ENCODE measurements at places on chromosomes 1 and 21.

DNA sequence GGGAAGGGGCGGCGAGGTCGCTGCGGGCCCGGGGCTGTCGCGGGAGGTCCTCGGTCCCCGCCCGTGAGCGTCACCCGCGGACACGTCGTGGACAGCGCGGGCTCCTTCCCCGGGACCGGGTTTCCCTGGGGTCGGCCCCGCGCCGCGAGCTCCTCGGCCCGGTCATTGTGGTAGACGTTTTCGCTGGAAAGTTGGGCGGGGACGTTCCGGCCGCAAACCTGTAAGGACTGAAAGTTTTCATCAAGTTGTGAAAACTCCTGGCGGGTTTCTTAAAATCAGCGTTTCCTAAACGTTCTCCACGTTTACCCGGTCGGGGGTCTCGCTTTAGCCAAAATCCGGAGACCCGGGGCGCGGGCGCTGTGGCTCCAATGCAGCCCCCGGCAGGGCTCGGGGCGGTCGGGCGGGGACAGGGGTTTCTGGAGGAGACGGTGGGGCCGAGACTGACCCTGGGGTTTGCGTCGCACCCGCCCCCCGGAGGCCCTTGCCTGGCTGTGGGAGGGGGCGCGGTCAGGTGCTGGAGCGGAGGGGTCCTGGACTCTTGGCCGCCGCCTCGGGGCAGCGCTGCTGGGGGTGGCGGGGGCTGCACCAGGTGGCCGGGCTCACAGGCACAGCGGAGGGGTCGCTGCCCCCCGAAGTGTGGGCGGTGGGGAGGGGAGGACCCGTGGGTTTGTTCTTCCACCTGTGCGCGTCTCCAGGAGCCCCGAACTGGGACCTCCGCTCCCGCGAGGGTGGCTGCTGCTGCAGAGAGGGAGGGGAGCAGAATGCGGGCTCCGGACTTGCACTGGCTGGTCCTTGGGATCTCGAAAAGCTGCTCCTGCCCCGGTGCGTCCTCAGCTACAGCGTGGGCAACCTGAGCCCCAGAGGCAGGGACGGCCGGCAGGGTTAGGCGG is 827 bp downstream of the PRKCZ start:
- no peak for DNase-seq

DNA sequence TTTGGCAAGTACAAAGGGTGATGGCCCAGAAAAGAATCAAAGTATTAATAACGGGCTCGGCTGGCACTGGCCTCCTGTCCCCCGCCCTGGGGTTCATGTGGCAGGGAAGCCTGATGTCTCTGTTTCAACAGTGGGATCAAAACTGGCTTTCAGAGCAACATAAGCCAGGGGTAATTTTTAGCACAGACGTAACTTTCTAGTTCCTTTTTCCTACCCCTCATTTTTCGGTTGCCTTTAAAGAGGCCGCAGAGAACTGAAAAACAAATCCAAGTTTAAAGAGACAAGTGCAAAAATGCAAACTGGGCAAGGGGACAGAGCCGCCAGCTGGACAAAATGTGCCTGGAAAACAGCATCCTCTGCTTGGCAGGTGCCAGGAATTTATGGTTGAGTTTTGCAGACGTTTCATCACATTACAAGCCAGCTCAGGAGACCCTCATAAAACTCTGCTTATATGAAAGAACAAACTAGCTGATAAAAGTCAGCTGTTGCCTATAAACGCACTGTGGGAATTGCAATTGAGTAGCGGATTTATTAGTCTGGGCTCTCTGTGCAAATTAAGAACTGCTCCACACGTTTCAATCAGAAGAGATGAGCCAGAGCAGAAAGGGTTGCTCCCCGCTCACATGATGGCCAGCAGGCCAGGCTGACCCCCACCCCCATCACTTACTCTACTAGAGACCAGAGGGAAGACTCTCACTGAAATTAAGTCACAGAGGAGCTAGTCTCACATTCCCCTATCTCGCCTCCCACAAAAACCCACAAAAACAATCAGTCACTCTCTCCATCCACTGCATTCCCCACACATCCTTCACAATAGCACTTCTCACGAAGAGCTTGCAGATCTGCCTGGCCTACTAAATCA is 15.8 kb upstream of the CDCA8 start:
- DNase-seq = no peak

DNA sequence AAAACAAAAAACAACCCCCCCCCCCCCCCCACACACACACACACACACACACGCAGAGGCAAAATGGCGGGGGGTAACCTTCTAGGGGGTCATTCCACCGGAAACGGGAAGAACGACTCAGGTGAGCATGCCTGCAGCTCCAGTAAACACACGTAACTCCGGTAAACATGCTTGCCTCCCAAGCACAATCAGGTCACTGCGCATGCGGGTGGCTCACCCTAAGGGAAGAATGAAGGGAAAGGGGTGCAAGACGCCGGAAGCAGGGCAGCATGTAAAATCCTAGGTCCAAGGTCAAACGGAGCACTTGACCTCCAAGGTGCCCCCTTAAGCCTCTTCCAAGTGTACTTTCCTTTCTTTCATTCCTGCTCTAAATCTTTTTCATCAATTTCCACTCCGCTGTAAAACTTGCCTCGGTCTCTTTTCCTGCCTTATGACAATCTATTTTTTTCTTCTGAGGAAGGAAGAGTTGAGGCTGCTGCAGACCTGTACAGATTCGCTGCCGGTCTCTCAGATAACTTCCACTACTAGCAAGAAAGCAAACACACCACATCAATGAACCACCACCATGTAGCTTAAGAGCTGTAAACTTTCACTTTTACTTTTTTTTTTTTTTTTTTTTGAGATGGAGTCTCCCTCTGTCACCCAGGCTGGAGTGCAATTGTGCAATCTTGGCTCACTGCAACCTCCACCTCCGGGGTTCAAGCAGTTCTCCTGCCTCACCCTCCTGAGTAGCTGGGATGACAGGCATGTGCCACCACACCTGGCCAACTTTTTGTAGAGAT is 21.0 kb upstream of the CBR3 start:
- peak; percentile 19 for DNase-seq

- no peak for DNase-seq
These were observed 21.3 kb downstream of the A3GALT2 start for GRCh38 chr1:33299461-33300155.

DNA sequence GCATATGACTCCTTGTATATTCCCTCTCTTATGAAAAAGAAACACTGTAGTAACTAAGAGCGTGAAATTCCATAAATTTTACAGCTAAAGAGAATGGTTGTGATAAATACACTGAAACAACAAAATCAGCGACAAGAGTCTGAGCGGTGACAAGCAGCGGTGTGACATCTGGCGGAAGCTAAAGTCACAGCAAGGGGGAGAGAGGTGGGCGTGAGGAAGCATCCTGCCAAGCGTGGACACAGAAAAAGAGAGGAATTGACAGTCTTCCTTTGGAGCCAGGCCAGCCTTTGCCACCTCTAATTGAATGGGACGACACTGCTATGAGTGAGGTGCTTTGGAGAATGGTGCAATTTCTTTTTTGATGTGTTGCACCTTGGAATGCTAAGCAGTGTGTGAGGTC is 25.9 kb downstream of the PSMB2 start:
- DNase-seq = no peak

DNA sequence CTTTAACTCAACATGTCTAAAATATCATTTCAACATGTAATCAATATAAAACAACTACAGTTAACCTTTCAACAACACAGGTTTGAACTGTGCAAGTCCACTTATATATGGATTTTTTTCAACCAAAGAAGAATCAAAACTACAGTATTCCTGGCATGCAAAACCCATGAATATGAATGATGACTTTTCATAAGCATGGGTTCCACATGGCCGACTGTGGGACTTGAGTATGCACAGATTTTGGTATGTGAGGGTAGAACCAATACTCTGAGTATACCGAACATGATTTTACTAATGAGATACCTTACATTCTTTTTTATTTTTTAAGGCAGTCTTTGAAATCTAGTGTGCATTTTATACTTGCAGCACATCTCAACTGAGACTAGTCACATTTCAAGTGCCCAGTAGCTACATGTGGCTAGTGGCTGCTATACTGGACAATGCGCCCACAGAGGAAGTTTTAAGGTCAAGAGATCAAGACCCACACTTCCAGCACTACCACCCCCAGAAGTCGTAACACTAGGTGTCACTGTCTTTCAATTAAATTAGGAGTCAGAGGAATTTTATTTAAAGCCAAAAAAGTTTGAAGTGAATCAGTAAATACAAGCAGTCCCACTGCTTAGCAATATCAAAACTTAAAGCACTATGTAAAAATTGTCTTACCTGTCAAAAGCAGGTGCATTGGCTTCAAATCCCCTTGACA is 40.0 kb downstream of the SYNJ1 start:
- DNase-seq = peak; percentile 46

DNA sequence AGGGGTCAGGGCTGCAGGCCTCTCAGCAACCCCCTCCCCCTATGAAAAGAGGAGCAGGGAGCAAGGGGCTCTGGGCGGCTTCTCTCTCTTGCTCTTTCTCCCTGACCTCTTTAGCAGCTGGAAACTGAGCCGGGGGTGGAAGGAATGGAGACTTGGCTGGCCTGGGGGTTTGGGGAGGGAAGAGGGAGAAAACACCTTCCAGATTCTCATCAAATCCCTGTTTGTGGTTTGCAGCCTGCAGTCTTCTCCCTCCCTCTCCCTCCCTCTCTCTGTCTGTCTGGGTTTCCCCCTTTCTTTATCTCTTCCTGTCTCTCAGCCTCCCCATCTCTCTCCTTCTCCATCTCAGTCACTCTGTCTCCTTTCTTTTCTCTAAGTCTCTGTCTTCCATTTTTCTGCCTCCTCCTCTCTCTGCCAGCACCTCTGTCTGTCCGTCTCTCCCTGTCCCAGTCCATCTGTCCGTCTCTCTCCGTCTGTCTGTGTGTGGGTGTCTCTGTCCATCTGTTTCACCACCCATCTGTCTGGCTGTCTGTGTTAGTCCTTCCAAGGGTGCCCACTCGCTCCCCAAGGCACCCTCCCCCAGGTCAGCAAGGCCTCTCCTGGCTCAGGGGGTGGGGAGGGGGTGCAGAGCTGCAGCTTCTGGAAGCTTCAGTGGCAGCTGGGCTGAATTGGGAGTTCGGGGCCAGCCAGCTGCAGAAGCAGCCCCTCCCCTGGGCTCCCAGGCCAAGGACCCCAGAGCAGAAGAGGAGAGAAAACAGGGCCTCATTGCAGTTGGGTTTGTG is 6.2 kb downstream of the AHDC1 start:
- no peak for DNase-seq

DNA sequence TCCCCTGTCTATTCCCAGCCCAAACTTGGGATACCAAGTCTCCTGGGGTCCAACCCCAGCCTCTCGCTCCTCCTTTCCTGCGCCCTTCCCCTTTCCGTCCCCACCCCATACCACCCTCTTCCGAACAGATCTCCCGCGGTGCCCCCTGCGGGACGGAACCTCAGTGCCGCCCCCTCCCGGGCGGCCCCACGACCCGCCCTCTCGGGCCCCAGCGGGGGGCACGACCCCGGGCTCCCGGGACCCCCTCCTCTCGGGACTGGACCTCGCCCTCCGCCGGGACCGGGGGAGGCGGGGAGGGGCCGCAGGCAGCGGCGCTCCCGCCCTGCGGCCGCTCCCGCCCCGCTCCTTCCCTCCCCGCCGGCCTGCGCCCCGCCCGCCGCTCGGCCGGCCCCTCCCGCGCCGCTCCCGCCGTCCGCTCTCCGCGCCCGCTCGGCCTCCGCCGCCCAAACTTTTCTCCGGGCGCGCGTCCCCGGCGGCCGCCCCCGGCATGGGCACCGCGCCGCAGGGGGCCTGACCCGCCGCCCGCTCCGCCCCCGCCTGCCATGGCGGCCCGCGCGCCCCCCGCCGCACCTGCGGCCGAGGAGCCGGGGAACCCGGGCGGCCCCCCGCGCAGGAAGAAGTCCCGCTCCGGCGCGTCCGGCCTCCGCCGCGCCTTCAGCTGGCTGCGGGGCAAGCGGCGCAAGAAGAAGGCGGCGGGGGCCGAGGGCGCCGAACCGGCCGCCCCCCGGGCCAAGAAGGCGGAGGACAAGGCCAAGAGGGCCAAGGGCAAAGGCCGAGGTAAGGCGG is 39.0 kb upstream of the SYNC start:
- peak; percentile 69 for DNase-seq

DNA sequence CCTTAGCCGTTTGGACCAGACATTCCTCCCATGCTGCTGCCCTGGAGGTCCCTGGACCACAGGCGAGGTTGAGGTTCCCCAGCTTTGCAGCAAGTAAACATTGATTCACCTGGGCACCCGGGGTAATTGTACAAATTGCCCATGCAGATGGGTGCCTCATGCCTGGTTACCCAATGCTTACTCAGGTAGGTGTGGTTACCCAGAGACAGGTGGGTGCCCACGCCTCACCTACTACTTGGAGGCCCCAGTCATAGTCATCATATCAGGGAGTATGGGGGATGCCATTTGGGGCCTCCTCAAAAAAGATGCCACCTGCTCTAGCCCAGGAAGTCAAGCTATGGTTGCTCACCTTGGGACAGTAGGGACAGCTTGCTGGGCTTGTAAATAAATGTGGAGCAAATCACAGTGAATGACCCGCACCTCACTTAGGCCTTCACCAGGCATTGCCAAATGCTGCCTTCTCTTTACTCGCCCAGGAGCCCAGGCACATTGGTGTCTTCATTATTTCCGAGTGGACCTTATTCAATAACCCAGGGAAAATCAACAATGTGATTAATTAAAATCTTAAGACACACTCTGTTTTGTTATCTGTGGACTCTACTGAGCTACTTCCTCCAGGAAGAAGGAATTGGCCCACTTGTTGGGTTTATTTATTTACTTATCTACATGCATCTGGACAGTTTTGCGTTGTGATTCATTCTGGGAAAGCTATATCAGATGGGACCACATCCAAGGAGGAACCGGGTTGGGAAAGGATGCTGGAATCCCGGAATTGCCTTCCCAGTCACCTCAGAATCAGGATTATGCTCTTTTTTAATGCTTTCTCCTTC is 35.6 kb upstream of the GRHL3 start:
- no peak for DNase-seq

DNA sequence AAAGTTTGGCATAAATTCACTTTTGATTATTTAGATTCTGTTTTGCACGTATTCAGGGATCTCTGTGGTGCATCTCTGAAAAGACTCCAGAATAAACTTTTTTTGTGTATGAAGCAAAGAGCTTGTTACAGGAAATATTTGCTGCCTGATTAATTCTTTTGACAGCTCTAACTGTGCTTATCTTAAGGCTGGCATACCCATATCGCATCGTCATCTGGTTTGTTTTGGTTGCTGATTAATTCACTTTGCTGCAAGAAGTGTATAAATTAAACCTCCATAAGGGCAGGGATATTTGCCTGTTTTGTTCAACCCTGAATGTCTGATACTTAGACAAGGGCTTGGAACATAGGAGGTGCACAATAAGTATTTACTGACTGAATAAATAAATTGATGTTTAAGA is 17.5 kb upstream of the DUSP10 start:
- peak; percentile 81 for DNase-seq

DNA sequence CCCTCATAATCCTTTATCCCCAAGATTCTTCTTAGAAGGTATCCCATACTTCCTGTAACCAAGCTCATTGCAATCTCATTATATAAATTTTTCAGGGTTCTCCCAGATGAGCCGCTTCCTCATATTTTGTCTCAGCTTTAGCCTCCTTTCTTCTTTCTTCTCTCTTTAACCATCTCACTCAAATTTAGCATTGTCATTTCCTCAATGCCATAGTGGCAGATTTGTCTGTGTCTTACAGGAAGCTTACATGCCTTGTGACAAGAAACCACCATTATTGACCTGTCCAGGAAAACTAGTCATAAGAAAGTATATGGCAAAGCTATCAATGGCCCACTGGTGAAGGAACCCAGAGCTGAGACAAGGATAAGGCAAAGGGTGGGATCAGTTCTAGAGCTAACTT is 6.0 kb upstream of the FCRL2 start:
- peak; percentile 68 for DNase-seq

- DNase-seq = no peak
These were observed 78.7 kb downstream of the ACTL8 start for GRCh38 chr1:17833661-17834501.

GRCh38 chr1:40047769-40048168 is 7.2 kb downstream of the CAP1 start:
- DNase-seq = no peak

- no peak for DNase-seq
These were observed 17.5 kb upstream of the ACBD6 start for GRCh38 chr1:180519846-180520245.
